ENCODE measurements at places on chromosomes 6 and 20.

GRCh38 chr20:4305091-4305490 is 289.7 kb upstream of the RNF24 start:
- no peak for DNase-seq

GRCh38 chr6:27296106-27296783 is 15.8 kb downstream of the POM121L2 start:
- DNase-seq, result no peak

GRCh38 chr6:98747960-98748359 is 86.4 kb upstream of the POU3F2 start:
- DNase-seq, result no peak

DNA sequence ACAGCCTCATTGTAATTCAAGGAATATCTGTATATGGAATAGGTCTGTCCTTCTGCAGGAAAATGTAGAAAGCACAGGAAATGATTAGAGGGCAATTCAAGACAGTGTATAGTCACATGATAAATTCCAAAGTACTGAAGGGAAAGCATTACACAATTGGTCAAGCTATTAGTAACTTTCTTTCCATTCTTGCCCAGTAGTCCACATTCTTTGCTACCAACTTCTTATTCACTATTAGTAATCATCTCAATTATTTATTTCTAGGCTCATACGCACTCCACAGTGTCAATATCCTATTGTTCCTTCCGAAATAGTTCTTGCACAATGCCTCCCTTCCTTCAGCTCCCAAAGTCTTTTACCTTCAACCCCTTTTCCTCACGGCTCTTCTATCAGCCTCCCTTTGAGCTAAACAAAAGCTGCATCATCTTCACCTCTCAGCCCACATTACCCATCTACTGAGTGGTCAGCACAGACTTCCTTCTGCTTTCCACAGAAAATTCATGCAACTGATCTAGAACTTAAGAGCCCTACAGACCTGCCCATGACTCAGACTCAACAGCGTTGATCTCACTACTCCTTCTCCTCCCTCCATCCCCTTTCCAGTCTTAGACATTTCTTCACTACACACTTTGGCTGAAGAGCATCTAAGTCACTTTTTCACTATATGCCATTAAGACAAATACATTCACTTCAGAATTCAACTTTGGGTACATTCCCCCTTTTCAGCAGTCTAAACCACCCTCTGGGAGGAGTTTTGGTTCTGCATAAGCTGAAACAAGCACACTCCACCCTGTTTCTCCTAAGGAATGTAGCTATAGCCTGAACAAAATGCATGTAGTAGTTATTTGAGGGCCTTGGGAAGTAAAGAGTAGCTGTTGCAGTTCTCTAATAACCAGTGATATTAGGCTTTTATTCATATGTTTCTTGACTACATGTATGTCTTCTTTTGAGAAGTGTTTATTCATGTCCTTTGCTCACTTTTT is 157.9 kb downstream of the KIF16B start:
- DNase-seq, result no peak

- no peak for DNase-seq
These were observed 10.9 kb upstream of the ZBTB2 start for GRCh38 chr6:151402228-151402627.

DNA sequence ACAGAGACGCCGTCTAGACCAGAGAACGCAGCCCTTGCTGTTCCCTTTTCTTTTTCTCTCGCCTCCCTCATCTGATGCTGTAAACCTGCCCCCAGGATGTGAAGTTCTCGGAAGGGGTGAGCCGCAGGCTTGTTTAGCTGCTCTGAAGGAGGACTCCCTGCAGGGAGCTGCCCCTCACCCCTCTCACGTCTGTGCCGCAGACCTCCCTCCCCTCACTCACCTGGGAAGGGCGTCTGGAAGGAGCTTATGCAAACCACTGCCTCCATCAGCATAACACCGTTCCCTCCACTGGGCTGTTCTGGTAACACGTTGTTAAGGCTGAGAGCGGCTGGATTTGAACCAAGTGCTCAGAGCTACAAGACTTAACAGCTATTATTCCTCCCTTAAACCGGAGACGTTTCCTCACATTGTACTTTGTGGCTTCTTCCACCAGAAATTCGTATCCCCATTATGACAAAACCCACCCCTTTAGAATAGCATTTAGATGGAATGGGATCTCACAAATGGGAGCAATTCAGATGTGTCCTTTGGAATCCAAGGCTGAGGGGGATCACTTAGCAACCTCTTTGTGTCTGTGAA is 99.8 kb downstream of the SMOC2 start:
- DNase-seq, result no peak

DNA sequence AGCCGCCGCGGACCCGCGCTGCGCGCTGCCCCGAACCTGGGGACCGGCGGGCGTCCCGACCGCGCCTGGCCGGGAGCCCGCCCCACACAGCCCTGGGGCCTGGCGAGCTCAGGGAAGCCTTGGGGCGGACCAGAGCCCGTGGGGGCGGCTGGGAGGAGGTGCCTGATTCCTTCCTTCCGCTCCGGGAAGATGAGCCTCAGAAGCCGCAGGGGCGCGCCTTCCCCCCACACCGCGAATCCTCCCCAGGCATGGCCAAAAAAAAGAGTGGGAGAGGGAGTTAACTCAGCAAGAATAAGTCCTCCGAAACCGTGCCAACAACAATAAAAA is at the start of gene CBLN4:
CBLN4 (minus strand) TSS at position 131 of the 327 bp plus-strand sequence. CDS start 1,348 bp downstream, outside the sequence.
- no peak for DNase-seq

GRCh38 chr6:28802417-28803336 is 121.1 kb downstream of the TRIM27 start:
- DNase-seq, result no peak

DNA sequence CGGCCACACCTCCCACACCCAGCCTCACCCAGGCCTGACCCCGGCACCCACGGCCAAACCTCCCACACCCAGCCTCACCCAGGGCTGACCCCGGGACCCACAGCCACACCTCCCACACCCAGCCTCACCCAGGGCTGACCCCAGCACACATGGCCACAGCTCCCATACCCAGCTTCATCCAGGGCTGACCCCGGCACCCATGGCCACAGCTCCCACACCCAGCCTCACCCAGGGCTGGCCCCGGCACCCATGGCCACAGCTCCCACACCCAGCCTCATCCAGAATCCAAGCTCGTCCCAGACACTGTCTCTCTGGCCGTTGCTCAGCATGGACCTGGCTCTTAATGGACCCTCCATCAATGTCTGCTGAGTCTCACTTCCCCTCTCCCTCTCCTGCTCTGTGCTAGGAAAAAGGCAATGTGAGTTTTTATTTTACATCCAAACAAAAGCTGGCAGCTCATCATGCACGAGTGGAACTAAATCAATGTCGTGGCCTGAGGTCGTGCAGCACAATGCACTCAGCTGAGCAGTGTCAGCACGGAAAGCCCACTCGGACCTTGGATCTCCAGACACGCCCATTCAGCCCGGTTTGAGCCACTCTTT is 36.1 kb downstream of the NINL start:
- no peak for DNase-seq

GRCh38 chr20:10064611-10065010 is 29.8 kb downstream of the ANKEF1 start:
- DNase-seq, result no peak

DNA sequence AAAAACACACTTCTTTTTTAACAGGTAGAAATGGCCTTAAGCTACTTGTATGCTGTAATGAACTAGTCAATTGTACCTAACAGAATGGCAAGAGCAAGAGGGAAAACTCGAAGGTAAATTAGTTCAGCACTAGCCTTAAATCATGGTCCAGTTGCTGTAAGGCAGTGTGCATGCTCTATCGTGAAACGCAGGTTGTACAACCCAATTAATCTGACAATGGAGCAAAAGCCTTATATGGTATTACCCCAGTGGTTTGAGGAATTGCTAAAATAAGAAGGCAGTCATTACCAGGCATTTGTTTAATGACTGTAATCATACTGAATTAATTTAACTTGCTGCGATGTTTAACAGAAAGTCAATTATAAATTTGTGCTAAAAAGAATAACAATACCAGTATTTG is 69.3 kb upstream of the SOX4 start:
- no peak for DNase-seq
